Activated CD8-positive, alpha-beta memory T cell treated with anti-CD3 and anti-CD28 coated beads for 4 hours (primary cell): ENCODE measurements at places on chromosomes 12 and 14.

GRCh38 chr12:26112703-26113147 lies 12.1 kb downstream of the BHLHE41 start:
- DNase-seq: no peak

DNA sequence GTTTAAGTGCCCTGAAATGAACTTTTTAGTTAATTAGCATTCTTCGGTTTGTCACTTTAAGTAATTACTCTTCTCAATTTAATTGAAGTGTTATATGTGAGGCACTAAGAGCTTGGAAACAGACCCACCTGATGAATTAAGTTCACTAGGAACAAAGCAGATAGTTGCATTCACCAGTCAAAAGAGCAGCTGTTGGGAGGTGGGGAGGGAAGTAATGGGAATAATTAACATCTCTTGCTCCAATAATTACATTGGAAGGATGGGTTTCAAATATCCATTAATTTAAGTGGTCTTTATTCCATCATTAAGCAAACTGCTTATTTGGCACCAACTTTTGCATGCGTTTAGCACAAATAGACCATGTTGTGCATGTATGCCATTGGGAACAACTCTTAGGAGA lies 667.2 kb downstream of the GALC start:
- DNase-seq: no peak

DNA sequence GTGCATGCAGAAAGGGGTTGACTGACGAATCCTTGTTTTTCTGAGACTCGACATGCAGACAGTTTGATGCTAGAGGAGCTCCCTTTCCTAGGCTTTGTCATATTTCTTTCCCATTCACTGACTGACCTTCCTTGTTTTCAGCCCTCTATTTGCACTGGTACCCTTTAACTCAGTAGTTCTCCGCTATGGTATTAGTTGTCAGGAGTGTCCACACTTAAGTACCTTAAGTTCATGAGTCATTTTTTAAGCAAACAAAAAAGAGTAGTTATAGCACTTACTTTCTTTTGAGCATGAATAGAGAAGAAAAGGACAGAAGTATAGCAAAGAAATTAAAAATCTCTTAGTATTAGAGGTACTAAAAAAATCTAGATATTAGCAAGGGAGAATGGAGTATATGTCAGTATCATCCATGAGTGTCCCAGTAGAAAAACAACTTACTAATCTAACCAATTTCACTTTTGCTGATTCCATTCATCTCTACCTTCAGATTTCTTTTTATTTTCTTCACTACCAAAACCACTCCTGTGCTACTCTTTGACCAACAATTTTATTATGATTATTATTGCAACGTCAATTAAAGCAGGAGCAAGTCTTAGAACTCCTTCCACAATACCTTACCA lies 8.3 kb downstream of the ATP2B1 start:
- no peak for DNase-seq

DNA sequence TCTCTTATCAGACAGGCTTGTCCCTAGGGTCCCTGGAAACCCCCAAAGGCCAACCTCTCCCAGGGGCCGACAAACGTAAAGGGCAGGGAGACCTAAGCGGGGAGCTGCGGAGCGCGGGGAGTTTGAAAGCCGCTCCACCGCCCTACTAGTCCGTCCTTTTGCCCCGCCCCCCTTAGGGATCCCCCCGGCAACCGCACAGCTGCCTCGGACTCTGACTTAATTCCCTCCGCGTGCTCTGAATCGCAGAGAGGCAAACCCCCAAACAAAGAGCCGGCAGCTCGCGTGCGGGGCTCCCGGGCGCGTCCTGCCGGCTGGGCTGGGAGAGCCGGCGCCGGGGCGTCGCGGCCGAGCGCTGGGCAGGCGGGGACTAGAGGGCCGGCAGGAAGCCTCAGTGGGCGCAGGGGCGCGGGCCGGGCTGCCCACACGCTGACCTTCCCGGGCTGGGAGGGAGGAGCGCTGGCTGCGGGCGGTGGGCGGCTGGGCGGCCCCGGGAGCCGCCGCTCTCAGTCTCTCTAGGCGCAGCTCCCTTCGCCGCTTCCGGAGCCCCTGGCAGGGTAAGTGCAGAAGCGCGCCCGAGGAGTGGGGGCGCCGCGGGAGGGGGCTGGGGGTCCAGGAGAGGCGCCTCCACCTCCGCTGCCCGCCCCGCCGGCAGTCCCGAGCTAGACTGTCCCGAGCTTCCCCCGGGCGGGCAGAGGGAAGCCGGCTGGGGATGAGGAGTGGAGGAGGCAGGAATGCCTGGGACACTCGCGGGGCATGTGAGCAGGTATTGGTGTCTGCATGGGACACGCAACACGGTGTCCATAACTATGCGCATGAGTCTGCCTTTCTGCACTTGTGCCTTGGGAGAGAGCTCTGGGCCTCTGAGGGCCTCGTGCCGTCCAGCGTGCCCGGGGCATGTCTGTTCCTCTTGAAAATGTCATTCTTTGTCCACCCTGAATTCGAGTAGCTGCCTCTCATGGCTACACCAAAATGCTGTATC lies at the start of gene TSPAN11:
Gene TSPAN11, plus strand, starts transcription at position 506 of the 979 bp plus-strand sequence. CDS start 27,244 bp downstream, outside the sequence.
- no peak for DNase-seq

GRCh38 chr12:132329036-132329719 lies at the start of gene GALNT9:
GALNT9 (minus strand) TSS chr12:132329589; CDS start chr12:132329203, 386 bp downstream.
- no peak for DNase-seq

GRCh38 chr12:10031771-10032175 lies 1.3 kb downstream of the CLEC9A start:
- no peak for DNase-seq

GRCh38 chr12:117966511-117966910 lies 2.3 kb downstream of the KSR2 start:
- no peak for DNase-seq

DNA sequence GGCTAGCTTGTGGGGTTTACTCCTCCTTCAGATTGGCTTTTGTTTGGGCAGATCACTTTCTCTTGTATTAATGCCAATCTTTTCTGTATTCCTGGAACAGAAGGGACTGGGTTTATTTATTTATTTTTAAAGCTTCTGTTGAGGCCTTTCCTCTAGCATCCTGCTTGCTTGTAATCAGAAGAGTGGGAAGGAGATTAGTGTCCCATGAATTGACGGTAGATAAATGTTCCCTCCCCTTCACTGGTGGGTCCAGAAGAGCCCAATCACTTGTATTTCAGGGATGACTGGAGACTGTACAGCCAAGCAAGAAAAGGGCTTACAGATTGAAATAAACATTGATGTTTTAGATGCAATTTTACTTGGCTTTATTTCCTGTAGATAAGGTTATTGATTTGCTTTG lies 71.0 kb downstream of the LIN52 start:
- no peak for DNase-seq

GRCh38 chr14:94038510-94038909 lies 12.4 kb downstream of the OTUB2 start:
- DNase-seq: no peak

DNA sequence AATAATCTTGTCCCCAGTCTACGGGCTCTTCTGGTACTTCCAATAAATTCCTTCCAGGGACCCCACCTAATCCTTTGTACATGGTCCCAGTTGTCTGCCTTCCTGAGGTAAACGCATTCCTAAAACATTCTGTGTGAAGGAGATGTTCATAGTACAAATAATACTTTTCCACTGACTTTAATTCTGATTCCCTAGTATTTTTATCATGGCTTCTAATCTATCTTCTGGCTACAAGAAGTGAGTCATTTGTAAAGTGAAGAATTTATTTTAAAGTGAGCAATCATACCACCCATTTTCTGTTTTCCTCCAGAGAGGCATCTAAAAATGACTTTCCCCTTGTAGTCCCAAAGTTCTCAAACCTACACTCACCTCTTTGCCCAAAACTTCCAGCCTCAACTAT lies 65.9 kb upstream of the NUDT4 start:
- DNase-seq: no peak

GRCh38 chr12:89999699-90000505 lies 291.3 kb upstream of the ATP2B1 start:
- DNase-seq: no peak

DNA sequence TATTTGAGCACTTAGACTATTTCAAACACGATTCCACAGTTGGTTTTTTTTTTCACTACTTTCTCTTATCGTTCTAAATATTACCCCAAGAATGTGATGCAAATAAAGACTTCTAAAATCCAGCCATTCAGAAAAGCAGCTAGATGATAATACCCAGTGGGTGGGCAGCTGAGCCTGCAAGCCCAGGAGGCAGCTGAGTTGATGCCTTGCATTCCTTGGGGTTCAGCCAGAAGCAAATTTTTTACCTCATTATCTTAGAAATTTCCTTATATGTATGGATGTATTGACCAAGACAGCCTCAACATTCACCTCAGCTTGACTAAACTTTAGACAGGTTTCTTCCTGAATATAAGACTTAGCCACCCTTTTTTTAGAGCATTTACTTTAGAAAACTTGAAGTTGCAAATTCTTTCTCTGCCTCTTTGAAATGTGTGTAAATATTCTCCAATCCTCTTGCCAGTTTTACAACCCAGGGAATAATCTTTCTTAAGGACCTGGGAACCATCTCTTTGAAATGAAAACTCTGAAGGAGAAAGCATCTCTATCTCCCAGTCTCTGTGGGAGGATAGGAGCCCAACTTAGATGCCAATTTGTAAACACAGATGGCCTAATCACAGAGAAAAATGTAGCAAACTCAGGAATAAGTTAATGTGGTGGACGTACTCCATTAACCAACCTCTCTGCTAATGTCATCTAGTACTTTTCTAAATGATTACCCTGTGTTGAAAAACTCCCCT lies 52.2 kb upstream of the ANP32D start:
- no peak for DNase-seq

- no peak for DNase-seq
Observed at GRCh38 chr14:29536886-29537511, 390.6 kb downstream of the PRKD1 start.

GRCh38 chr14:61322011-61322798 lies 826 bp downstream of the PRKCH start:
- no peak for DNase-seq

- no peak for DNase-seq
Observed at GRCh38 chr12:55653031-55653430, 16.3 kb downstream of the OR10P1 start.

DNA sequence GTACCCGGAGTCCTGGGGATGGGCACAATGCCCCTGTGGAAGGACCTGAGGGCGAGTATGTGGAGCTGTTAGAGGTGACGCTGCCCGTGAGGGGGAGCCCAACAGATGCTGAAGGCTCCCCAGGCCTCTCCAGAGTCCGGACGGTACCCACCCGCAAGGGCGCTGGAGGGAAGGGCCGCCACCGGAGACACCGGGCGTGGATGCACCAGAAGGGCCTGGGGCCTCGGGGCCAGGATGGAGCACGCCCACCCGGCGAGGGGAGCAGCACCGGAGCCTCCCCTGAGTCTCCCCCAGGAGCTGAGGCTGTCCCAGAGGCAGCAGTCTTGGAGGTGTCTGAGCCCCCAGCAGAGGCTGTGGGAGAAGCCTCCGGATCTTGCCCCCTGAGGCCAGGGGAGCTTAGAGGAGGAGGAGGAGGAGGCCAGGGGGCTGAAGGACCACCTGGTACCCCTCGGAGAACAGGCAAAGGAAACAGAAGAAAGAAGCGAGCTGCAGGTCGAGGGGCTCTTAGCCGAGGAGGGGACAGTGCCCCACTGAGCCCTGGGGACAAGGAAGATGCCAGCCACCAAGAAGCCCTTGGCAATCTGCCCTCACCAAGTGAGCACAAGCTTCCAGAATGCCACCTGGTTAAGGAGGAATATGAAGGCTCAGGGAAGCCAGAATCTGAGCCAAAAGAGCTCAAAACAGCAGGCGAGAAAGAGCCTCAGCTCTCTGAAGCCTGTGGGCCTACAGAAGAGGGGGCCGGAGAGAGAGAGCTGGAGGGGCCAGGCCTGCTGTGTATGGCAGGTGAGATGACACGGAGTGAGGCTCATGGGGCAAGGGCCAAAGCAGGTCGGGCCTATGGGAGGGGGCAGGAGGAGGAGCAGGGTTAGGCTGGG lies 4.5 kb downstream of the ARHGEF40 start:
- DNase-seq: no peak

DNA sequence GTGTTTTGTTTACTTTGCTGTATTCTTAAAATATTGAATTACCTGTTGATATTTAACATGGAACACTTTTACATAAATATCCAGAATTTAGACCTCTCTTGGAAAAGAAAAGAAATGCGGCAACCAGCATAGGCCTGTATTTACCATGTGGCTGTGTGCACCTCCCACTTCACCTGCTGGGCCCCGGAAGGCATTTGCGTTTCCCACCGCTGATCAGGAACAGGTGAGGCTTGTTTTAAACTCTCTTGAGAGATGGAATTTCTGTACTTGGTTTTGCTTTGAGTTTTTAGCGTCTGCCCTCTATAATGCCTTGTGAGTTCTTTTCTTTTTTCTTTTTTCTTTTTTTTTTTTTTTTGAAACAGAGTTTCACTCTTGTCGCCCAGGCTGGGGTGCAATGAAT lies 124.2 kb downstream of the GLT1D1 start:
- DNase-seq: no peak

DNA sequence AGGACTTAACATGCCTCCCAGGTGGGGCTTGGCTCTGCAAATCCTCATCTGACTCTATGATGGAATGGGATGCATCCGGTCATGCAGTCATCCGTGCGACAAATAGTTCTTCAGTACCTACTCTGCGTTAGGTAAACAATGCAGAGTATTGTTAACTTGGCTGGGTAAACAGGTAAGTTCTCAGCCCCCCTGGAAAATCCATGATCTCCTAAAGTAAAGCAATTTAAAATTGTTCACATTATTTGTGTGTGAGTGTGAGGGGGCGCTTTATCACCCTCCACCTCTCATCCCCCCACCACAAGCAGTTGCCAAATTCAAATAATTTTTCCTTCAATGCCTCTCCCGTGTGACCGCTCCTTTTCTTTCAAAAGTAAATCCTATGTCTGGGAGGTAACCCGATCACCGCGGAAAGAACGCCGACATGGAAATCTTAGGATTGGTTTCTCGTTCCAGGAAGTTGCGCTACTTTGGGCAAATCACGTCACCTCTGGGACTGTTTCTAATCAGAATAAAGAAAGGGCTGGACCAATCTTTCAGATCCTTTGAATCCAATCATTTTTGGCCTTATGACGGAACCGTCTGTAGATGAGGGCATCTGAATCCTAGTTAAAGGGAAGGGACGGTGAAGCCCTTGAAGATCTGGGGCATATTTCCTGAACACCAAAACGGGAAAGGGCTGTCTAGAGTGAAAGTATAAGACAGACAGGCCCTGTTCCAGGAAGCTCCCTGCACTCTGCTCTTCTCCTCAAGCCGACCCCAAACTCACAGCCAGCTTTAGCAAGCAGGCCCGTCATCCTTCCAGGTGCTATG lies 44.0 kb upstream of the SINHCAF start:
- no peak for DNase-seq

- no peak for DNase-seq
Observed at GRCh38 chr12:28340261-28341045, 150.2 kb downstream of the CCDC91 start.

- DNase-seq: no peak
Observed at GRCh38 chr14:76136476-76137110, 15.1 kb upstream of the GPATCH2L start.
